Neural crest cell (in vitro differentiated cells): ENCODE measurements at places on chromosomes 12 and 14. TPM values are rescaled to one million over a fixed set of nuclear protein-coding genes. Genes with fewer than 3 reads are reported as not detected.

Gene AQP6
- 0.21 TPM in 1 of 2 replicates, not detected in the other for total RNA-seq

Gene MDM1
- 22.1 and 26.2 TPM in 2 replicates for total RNA-seq

Gene SLCO1A2
- 5.4 and 5.6 TPM in 2 replicates for total RNA-seq

Gene AQP5
- total RNA-seq = 1.2 and 2.4 TPM in 2 replicates

Gene CABP1
- 1.1 and 1.2 TPM in 2 replicates for total RNA-seq

Gene CCDC175
- 0.19 and 0.25 TPM in 2 replicates for total RNA-seq

Gene SYT10
- 0.19 and 0.27 TPM in 2 replicates for total RNA-seq

Gene PLD4
- total RNA-seq = 0.02 and 0.05 TPM in 2 replicates

DNA sequence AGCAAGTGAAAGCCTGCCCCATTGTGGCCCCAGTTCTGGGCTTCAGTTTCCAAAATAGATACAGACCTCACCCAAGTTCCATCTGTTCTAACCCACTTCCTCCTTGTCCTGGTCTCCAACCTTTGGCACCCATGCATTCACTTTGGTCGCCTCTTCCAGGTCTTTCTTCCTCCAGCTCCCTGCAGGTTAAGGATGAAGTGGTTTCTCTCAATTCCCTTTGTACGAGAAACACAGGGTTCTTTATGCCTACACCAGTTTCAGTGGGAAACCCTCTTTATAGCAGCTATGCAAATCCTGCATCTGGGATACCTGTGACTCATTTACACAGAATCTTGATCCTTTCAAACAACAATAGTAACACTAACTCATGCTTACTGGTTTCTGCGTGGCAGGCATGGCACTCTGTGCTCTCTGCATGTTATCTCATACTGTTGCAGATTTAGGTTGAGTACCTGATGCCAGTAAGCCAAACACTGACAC lies 110.6 kb upstream of the AMIGO2 start:
- peaks cover 15% of the 10 kb centered on the region for H3K4me1 ChIP-seq
- no peak overlapping the region for H3K27ac ChIP-seq
- H3K36me3 ChIP-seq = no peaks in the 10 kb centered on the region
- no peak for DNase-seq

DNA sequence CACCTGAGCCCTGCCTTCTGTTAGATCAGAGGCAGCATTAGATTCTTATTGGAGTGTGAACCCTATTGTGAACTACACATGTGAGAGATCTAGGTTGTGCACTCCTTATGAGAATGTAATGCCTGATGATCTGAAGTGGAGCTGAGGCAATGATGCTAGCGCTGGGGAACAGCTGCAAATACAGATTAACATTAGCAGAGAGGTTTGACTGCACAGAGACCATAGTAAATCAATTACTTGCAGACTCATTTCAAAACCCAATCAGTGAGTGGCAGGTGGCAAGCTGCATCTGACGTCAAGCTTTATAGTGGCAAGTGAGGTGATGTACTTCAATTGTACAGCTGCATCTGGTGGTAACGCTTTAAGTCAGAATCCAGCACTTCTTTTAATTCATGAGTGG lies 141.6 kb downstream of the GPHN start:
- no peak overlapping the region for H3K4me3 ChIP-seq
- no peaks in the 10 kb centered on the region for H3K27me3 ChIP-seq
- DNase-seq = no peak

GRCh38 chr12:62761658-62762057 lies 173.3 kb downstream of the PPM1H start:
- H3K27me3 ChIP-seq = no peaks in the 10 kb centered on the region
- no peak overlapping the region for H3K27ac ChIP-seq
- peaks cover 3% of the 10 kb centered on the region for H3K36me3 ChIP-seq

- H3K27me3 ChIP-seq = peaks cover 2% of the 10 kb centered on the region
- peaks cover 14% of the 10 kb centered on the region for H3K4me1 ChIP-seq
- no peak for DNase-seq
- no peak overlapping the region for H3K27ac ChIP-seq
These were observed 7.1 kb upstream of the SNRPF start for GRCh38 chr12:95851606-95852005.

GRCh38 chr12:125178222-125178621 lies 113.0 kb downstream of the AACS start:
- no peaks in the 10 kb centered on the region for H3K36me3 ChIP-seq
- H3K4me1 ChIP-seq = peaks cover 1% of the 10 kb centered on the region
- H3K27ac ChIP-seq = no peak overlapping the region
- H3K27me3 ChIP-seq = peaks cover 33% of the 10 kb centered on the region

GRCh38 chr12:6336889-6337853 lies 4.7 kb downstream of the TNFRSF1A start:
- no peak overlapping the region for H3K4me3 ChIP-seq
- peaks cover 15% of the 10 kb centered on the region for H3K4me1 ChIP-seq
- no peak for DNase-seq
- peak overlapping the region; percentile 97 for H3K27ac ChIP-seq

- H3K27me3 ChIP-seq = peaks cover 12% of the 10 kb centered on the region
- H3K36me3 ChIP-seq = peaks cover 15% of the 10 kb centered on the region
- no peak overlapping the region for H3K27ac ChIP-seq
- H3K4me3 ChIP-seq = no peak overlapping the region
- DNase-seq = no peak
These were observed 5.3 kb downstream of the GABARAPL1 start for GRCh38 chr12:10218021-10218420.

DNA sequence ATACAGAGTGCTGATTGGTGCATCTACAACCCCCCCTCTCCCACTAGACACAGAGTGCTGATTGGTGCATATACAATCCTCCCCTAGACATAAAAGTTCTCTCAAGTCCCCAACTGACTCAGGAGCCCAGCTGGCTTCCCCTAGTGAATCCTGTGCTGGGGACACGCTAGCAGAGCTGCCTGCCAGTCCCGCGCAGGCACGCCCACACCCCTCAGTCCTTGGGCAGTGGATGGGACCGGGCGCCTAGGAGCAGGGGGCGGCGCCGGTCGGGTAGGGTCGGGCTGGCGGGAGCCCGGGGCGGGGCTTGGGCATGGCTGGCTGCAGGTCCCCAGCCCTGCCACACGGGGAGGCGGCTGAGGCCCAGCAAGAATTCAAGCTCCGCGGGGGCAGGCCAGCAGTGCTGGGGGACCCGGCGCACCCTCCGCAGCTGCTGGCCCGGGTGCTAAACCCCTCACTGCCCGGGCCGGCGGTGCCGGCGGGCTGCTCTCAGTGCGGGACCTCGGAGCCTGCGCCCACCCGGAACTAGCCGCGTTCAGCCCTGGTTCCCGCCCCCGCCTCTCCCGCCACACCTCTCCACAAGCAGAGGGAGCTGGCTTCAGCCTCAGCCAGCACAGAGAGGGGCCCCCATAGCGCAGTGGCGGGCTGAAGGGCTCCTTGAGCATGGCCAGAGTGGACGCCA lies 64.3 kb upstream of the DDHD1 start:
- peaks cover 30% of the 10 kb centered on the region for H3K4me1 ChIP-seq
- H3K27me3 ChIP-seq = no peaks in the 10 kb centered on the region
- H3K4me3 ChIP-seq = peak overlapping the region; percentile 91
- no peak overlapping the region for H3K27ac ChIP-seq
- H3K36me3 ChIP-seq = no peaks in the 10 kb centered on the region
- peak; percentile 72 for DNase-seq

DNA sequence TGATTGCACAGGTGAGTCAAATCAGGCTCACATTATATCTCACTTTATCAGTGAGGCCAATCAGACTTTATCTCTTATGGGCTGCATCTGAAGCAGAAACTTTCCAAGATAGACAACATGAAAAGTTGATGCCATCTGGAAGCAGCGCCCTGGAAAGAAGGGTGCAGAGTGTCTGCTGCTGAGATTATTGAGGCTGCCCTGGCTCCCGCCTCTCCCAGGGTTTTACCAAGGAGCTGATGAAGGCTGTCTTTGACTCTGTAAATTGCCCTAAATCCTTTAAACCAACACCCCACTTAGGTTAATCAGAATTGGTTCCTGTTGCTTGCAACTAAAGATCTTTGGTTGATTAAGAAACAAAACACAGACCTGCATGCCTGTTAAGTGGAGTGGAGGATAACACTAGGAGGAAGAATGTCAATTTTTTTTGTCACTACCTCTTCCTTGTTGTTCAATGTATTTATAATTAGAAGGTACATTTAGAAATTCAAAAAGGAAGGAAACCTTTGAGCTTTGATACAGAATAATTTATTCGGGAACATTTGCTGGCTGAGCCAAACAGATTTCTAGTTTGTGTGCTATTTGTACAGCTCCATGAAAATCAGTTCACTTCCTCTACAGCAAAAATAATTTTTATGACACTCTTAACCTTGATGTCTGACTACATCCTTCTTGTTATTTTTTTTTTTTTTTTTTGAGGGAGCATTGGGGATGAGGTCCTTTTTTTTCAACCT lies 104.1 kb downstream of the VEZT start:
- no peak for DNase-seq
- no peaks in the 10 kb centered on the region for H3K4me1 ChIP-seq
- no peaks in the 10 kb centered on the region for H3K36me3 ChIP-seq
- H3K27ac ChIP-seq = no peak overlapping the region
- no peaks in the 10 kb centered on the region for H3K27me3 ChIP-seq

- no peak overlapping the region for H3K4me3 ChIP-seq
- H3K27me3 ChIP-seq = no peaks in the 10 kb centered on the region
- H3K27ac ChIP-seq = no peak overlapping the region
- H3K4me1 ChIP-seq = peaks cover 9% of the 10 kb centered on the region
- no peaks in the 10 kb centered on the region for H3K36me3 ChIP-seq
- no peak for DNase-seq
These were observed 93.9 kb downstream of the KCNC2 start for GRCh38 chr12:75115748-75116147.

- peaks cover 6% of the 10 kb centered on the region for H3K27me3 ChIP-seq
- no peaks in the 10 kb centered on the region for H3K36me3 ChIP-seq
These were observed 186.3 kb downstream of the ANO4 start for GRCh38 chr12:100980856-100981255.

DNA sequence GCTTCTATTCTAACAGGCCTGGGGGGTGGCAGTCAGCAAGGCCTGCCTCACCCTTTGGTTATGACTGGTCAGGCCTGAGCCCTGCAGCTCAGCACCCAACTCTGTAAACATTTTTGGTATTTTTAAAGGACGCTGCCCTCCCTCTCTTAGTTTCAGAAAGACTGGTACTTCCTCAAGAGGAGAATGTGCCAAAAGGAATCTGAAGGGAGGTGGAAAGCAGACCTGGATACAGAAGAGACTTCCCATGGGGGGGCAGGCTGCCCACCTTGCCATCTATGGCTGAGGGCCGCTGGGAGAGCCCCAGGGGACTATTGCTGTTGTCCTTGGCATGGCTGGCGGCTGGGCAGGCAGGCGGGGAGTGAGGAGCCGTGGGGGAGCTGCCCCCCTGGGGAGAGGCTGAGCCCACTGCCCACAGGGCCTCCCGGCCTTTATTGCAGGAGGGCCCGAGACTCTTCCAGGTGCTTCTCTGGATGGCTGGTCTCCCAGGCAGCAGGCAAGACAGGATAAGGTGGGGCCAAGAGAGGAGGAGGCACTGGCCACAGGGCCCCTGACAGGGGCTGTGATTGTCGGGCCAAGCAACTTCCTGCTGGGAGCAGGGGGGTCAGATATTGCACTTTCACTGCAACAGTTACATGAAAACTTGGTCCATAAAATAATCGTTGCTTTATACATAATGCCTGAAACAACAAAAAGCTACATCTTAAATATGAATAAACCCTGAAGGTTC lies 3.5 kb downstream of the ARL6IP4 start:
- DNase-seq = no peak
- peak overlapping the region; percentile 98 for H3K27ac ChIP-seq
- no peaks in the 10 kb centered on the region for H3K36me3 ChIP-seq
- peaks cover 43% of the 10 kb centered on the region for H3K4me1 ChIP-seq
- peaks cover 3% of the 10 kb centered on the region for H3K27me3 ChIP-seq
- peak overlapping the region; percentile 86 for H3K4me3 ChIP-seq

- peaks cover 27% of the 10 kb centered on the region for H3K4me1 ChIP-seq
- H3K27ac ChIP-seq = no peak overlapping the region
- H3K27me3 ChIP-seq = no peaks in the 10 kb centered on the region
- no peak overlapping the region for H3K4me3 ChIP-seq
- no peaks in the 10 kb centered on the region for H3K36me3 ChIP-seq
These were observed 83.9 kb downstream of the ARL6IP4 start for GRCh38 chr12:123064366-123064765.

GRCh38 chr12:100497105-100497795 lies 23.6 kb downstream of the NR1H4 start:
- H3K27ac ChIP-seq = no peak overlapping the region
- DNase-seq = no peak
- no peaks in the 10 kb centered on the region for H3K4me1 ChIP-seq

- peaks cover 3% of the 10 kb centered on the region for H3K36me3 ChIP-seq
- no peaks in the 10 kb centered on the region for H3K27me3 ChIP-seq
- H3K4me1 ChIP-seq = no peaks in the 10 kb centered on the region
- H3K27ac ChIP-seq = no peak overlapping the region
- H3K4me3 ChIP-seq = no peak overlapping the region
These were observed 122.2 kb upstream of the NAP1L1 start for GRCh38 chr12:76206677-76207072.

- peaks cover 2% of the 10 kb centered on the region for H3K27me3 ChIP-seq
- DNase-seq = no peak
- H3K27ac ChIP-seq = no peak overlapping the region
- no peaks in the 10 kb centered on the region for H3K4me1 ChIP-seq
These were observed 52.2 kb upstream of the ANP32D start for GRCh38 chr12:48420039-48420775.

DNA sequence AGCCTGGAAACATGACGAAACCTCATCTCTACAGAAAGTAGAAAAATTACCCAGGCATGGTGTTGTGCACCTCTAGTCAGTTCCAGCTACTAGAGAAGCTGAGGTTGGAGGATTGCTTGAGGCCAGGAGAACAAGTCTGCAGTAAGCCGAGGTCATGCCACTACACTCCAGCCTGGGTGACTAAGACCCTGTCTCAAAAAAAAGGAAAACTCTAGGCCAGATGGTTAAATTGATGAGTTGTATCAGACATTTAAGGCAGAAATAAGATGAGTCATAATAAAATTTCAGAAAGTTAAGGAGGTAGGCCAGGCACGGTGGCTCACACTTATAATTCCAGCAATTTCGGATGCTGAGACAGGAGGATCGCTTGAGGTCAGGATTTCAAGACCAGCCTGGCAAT lies 10.7 kb downstream of the EIF2S1 start:
- no peak overlapping the region for H3K4me3 ChIP-seq
- peaks cover 4% of the 10 kb centered on the region for H3K36me3 ChIP-seq
- no peaks in the 10 kb centered on the region for H3K4me1 ChIP-seq
- no peaks in the 10 kb centered on the region for H3K27me3 ChIP-seq
- no peak for DNase-seq
- no peak overlapping the region for H3K27ac ChIP-seq

DNA sequence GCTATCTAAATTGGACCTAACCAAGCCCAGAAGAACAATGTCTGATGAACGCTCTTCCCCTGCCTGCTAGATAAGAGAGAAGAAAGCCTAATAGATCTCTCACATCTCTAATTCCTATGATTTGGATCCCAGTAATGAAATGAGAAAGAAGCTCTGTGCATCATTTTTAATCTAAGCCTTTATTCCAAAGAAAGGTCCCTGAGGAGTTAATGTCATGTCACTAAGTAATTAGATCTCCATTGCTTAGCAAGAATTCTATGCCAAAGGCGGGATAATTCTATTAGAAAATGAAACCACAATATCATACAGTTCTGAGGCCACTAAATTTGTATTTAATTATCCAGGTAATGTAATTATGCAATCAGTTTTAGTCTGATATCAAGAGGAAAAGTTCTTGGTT lies 74.2 kb upstream of the TMEM260 start:
- H3K36me3 ChIP-seq = no peaks in the 10 kb centered on the region
- no peak overlapping the region for H3K27ac ChIP-seq
- DNase-seq = no peak

- no peak overlapping the region for H3K27ac ChIP-seq
- no peaks in the 10 kb centered on the region for H3K4me1 ChIP-seq
- peaks cover 4% of the 10 kb centered on the region for H3K36me3 ChIP-seq
- no peaks in the 10 kb centered on the region for H3K27me3 ChIP-seq
These were observed 89.3 kb downstream of the OSBPL8 start for GRCh38 chr12:76470028-76470939.
